Nucleus accumbens (tissue), 56 donors: ENCODE measurements at places on chromosomes 13 and 19.

DNA sequence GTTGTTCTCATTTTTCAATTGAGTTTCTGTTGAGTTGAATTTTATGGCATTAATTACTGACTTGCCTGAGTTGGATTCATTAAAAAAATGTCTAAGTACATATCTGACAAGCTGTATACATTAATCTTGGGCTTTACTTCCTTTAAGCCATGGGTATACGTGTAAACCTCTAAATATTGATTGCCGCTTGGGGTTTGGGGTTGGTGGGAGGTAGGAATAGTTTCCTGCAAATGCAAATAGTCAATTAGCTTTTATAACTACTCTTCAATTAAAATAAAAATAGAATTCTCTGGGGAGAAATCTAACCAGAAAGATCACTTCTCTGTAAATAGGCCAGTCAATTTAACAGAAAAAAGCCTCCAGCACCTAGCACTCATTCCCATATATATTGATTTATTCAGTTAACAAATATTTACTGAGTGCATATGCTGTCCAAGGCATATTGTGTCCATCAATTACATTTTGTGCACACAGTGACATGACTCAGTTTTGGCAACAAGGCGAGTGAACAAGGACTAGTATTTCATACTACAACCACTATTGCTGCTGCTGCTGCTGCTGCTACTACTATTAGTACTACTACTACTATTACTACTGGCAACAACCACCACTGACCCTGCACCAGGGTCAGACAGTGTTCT, 306.8 kb downstream of the RFC3 start:
- DNase-seq, result no peak

- DNase-seq, result no peak
These were observed 169.2 kb upstream of the IRS2 start for GRCh38 chr13:109955598-109955997.

- no peak for DNase-seq
These were observed 3.8 kb downstream of the DMRTC2 start for GRCh38 chr19:41848666-41849065.

DNA sequence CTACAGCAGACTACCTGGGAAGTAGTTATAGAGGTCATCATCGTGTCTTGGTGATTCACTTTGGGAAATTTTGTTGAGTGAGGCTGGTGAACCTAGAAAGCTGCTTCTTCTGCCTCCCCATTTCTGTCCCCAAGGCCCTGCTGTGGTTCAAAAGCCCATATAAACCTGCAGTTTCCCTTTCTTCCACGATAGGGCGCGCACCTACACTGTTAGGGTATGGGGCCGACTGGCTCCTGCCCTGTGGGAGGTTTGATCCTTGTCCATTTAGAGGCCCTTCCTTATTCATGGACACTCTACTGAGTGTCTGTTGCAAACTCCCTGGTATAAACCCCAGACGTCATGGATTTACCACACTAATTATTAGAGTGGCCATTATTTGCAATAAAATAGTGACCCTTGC, 191.8 kb downstream of the GGACT start:
- no peak for DNase-seq

GRCh38 chr19:55930996-55931515, 1.1 kb downstream of the NLRP13 start:
- no peak for DNase-seq
